SJSA1 (cell line): ENCODE measurements at places on chromosomes 1 and 21.

DNA sequence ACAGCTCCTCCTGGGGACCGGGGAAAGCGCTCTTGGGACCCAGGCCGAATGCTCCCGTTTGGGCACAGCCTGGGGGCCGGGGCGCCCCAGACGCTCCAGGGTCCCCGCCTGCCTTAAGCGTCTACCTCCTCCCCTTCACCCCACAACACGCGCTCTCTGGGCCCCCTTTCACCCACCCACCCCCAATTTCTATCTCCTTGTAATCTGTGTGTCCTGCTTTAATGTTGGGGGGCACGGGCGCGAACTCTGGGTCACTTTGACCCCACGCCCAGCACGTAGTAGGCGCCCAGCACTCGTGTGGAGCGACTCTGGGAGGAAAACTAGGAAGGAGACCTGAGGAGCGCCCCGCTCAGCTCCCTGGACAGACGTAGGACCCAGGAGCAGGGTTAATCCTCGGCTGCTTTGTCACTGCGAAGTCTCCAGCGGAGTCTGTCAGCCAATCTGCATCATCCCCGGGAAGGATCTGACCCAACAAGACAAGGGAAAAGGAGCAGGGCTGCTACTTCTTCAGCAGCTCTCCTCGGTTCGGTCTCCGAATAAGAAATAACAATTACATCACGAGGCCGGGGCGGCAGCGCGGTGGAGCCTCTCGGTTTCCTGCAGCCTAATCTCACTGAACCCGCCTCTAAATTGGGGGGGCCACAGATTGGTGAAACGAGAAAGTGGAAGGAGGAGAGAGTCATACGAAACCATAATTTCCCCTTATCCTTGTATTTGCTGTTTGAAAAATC lies 757 bp upstream of the NRIP1 start:
- peak; percentile 67 for DNase-seq

- no peak for DNase-seq
Observed at GRCh38 chr1:174114788-174115448, 44.4 kb upstream of the RABGAP1L start.

DNA sequence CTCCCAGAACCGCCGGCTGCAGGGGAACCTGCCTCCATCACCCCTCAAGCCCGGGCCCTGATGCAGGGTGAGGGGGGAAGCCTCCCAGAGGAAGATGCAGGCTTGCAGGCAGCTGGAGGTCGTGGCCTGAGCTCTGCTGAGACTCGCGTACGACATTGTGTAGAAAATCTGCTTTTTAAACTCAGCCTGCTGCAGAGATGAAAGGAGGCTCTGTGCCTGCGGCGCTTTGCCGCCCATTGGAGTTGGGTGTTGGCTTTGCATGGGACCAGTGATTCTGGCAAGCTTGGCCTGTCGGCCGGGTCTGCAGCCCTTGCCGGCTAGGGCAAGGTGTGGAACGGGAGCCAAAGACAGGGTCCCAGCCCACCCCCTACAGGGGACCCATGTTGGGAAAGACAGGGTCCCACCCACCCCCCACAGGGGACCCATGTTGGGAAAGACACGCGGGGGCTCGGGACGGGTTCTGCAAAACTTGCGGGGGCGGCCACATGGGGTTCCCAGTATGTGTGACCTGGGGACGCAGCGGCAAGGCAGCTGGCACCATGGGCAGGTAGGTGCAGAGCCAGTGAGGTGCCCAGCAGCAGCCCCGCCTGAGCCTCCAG lies 55.6 kb downstream of the SLX9 start:
- DNase-seq = no peak

DNA sequence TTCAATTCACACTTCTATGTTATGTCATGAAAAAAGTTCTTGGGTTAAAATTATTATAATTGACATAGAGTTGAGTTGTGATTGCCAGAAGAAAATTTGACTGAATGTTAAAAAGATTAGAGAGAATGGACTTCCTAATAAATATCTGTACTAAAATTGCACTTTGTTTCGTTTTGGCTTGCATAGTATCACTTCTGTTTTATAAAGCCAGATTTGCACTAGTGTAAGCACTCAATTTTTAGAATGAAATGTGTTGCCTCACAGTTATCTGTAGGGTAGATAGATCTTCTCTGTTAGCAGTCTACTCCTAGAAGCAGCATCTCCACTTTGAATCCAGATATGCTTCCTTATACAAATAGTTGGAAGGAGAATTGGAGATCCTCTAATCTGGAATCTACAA lies 95.2 kb upstream of the MPC2 start:
- no peak for DNase-seq

GRCh38 chr1:76314730-76315129 lies 240.2 kb downstream of the ST6GALNAC3 start:
- DNase-seq = no peak

DNA sequence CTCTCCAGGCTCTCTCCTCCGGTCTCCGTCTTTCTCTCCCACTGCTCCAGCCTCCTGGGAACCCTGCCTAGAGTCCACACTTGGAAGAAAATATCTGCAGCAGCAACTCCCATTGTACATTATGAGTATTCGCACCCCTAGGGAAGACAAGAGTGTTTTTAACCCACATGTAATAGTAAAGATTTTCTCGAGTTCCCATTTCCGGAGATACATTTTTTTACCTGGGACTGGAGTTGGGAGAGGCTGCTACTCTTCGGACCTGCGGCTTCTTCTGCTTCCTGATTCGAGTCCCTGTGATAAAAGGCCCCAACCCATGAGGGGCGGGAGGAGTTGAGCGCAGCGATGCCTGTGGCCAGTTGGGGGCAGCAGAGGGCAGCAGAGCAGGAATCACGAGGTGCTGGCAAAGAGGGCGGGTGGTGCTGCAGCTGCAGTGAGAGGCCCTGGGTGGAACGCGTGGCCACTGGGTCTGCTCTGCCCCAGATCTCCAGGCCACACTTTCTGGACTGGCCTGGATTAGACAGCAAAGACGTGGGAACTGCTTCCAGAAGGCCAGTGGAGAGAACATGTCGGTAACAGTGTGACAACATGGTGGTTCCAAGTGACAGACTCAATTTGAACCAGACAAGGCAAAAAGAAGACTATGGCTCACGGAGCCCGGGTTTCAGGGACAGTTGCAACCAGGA lies 221.0 kb upstream of the CSF3R start:
- peak; percentile 42 for DNase-seq

DNA sequence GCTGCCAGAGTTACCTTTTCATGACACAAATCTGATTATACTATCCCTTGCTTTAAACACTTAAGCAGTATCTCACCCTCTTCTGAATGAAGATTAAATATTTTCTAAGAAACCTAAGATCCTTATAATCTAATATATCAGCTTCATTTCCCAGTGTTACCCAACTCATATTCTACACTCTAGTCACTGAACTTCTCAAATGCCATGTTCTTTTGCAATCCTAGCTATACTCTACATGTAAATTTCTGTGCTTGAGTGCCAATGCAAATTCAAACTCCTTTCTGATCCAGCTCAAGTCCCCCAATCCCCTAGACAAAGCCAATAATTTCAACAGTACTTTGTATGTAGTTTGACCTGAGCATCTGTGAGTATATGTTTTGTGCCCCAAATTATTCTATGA lies 293.9 kb downstream of the SDCCAG8 start:
- DNase-seq = no peak

DNA sequence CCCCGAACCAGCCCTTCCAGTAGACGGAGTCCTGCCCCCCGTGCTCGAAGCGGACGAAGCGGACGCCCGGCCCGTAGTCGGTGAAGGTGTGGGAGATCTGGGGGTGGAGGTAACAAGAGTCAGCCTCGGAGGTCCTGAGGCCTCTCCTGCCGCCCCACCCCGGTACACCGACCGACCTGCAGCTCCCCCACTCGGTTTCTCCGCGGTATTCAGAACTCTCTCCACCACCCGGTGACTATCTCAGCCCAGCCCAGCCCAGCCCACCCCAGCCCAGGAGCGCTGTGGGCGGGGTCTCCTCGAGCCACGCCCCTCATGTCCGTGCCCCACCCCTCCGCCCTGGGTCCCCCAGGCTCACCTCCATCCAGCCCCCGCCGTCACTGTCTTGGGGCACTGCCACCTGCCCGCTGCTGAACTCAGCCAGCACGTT lies 5.5 kb downstream of the FBXO2 start:
- no peak for DNase-seq

DNA sequence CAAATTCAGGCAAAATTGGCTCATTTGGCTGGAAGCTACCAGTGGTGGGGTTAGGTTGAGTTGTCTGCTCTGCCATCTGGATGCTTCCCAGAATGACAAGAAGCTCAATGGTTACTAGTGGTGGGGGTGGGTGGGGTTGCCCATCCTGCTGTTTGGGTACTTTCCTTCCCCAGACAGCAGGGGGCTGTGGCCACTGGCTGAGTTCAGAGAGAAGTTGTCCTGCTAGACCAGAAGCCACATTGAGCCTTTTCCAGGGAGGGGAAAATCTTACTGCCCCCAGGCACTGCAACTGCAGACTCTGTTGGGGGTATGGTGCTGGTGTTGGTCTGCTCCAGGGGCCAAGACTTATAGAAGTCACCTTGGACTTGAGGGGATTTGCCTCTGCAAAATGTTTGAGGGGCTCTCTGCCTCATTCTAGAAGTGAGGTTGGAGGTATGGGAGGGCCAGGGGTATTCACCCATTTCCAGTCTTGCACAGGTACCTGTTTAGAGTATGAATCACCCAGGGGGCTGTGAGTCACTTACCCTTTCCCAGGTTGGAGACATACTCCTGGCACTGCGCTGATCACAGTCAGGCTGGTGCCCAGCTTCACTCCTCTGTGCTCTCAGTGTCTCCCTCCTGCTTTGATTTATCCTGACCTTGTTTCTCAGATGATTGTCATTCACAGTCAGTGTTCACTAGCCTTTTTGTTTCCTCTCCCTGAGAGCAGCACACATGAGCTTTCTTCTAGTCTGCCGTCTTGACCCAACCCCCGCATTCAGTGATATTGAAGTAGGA lies 89.1 kb upstream of the NEGR1 start:
- DNase-seq = no peak

DNA sequence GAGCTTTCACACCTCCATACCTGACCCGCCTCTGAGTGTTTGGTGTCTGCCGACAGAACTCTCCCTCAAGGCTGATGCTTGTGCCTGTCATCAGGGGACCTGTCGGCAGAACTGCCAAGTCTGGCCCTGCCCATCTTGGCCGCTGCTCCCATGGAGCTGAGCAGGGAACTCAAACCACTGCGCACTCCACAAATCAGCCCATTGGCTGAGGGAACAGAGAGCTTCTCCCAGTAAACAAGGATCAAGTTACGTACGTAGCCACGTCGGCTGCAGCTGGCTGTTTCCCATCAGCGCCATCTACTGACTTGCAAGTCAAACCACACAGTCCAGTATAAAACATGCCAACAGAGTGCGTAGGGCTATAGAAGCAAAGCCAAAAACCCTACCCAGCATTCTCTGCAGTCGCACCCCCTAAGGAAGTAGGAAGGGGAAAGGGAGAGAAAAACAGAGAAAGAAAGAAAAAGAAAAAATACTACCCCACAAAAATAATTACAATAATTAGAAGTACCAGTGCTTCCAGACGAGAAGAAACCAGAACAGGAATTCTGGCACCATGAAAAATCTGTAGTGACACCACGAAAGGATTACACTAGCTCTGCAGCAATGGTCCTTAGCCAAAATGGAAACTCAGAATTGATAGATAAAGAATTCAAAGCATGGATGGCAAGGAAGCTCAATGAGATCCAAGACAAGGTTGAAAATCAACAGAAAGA lies 13.1 kb downstream of the KRTAP13-1 start:
- DNase-seq = peak; percentile 50

DNA sequence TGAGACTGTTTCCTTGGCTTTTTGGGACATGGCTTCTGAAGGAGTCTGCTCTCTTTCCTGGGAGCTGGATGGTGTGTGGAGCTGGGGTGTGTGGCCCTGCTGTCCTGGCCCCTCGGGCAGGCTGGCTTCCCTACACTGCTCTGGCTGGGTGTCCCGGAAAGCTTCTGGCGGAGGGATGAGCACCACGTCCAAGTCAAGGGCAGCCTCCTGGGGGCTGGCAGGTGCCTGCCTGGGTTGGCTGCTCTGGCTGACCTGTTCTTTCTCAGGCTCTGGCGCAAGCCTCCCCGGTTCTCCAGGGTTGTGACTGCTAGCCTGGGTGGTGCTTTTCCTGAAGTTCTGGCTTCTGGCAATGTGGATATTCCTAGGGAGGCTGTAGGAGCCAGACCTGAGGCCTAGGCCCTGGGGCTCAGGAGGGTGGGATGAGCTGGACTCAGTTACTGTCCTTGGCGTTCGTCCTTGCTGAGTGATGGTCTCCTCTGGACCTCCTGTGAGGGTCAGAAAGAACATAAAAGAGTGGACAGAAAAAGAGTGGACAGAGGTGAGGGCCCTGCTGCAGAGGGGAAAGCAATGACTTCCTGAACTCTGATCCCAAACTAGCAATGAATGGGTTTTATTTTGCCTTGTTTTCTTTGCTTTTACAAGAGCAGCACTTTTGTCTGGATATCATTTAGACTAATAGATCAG lies 9.4 kb downstream of the C1orf116 start:
- DNase-seq = no peak

- peak; percentile 80 for DNase-seq
Observed at GRCh38 chr21:29181799-29182470, 51.5 kb downstream of the MAP3K7CL start.

GRCh38 chr1:227453631-227454355 lies 109.6 kb upstream of the ZNF678 start:
- DNase-seq = no peak

DNA sequence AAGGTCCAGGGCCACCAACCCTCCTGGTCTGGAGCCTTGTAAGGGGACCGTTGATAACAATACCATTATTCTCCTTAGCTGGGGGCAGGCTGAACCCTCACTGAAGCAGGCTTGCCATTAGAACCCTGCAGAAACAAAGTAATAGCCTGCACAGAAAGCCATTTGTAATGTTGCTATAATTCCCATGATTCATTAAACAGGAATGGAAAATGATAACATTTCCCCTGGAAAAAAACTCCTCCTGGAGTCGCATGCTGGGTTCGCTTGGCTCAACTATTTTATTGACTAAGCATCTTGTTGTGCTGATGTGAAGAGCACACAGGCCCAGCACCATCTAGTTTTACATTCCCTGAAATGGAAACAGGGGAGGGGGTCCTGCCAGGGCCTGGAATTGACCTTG lies 155.6 kb upstream of the CSF3R start:
- DNase-seq = no peak

- DNase-seq = no peak
Observed at GRCh38 chr1:211830055-211830327, 572 bp downstream of the LPGAT1 start.

DNA sequence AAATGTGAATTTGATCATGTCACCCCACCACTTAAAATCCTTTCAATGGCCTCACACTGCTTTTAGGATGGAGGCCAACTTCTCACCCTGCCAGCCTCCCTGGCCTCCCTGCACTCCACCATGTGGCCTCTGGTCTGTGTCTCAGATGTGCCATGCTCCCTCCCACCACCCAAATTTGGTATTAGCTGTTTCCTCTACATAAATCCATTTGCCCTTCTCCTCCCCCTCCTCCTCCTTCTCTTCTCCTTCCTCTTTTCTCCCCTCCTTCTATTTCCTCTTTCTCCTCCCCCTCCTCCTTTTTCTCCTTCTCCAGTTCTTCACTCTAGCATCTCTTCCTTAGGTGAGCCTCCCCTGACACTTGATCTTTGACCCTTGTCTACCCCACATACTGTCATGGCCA lies 16.7 kb upstream of the GUCA2B start:
- DNase-seq = no peak
